ENCODE measurements at places on chromosomes 2 and 18.

- DNase-seq, result no peak
- no peaks in the 10 kb centered on the region for H3K4me1 ChIP-seq
- H3K4me3 ChIP-seq, result no peak overlapping the region
- no peak overlapping the region for H3K27ac ChIP-seq
- H3K36me3 ChIP-seq, result no peaks in the 10 kb centered on the region
These were observed 1696.1 kb upstream of the LRRTM1 start for GRCh38 chr2:82000606-82001005.

- no peaks in the 10 kb centered on the region for H3K36me3 ChIP-seq
- no peak overlapping the region for H3K27ac ChIP-seq
- peaks cover 24% of the 10 kb centered on the region for H3K4me1 ChIP-seq
- DNase-seq, result no peak
- H3K4me3 ChIP-seq, result no peak overlapping the region
- no peaks in the 10 kb centered on the region for H3K27me3 ChIP-seq
These were observed 256.6 kb downstream of the VAPA start for GRCh38 chr18:10170375-10170774.

DNA sequence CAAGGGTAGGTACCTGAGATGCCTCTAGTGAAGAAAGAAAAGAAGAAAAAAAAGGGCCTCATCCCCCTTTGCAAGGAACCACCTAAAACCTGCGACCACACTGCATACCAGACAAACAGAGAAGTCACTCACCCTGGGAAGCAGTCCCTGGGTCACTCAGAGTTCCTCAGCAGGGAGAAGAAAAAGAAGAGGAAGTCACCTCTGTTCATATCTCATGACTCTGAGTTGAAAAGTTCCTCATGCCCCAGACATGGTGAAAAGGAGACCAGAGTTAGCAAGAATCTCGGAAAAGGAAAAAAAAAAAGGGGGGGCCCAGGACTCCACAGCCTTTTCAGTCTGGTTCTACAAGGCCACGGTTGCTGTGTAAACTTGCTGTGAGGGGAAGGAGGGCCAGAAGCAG is 478.4 kb upstream of the NRXN1 start:
- H3K27me3 ChIP-seq, result peaks cover 5% of the 10 kb centered on the region
- peaks cover 3% of the 10 kb centered on the region for H3K4me1 ChIP-seq
- DNase-seq, result no peak
- no peak overlapping the region for H3K4me3 ChIP-seq

GRCh38 chr18:13239171-13239956 is 20.8 kb downstream of the LDLRAD4 start:
- no peak overlapping the region for H3K27ac ChIP-seq
- H3K36me3 ChIP-seq, result peaks cover 5% of the 10 kb centered on the region
- no peaks in the 10 kb centered on the region for H3K27me3 ChIP-seq
- DNase-seq, result no peak

- H3K36me3 ChIP-seq, result no peaks in the 10 kb centered on the region
- no peak for DNase-seq
- peaks cover 6% of the 10 kb centered on the region for H3K27me3 ChIP-seq
- H3K27ac ChIP-seq, result peak overlapping the region; percentile 11
- no peak overlapping the region for H3K4me3 ChIP-seq
These were observed 421.0 kb downstream of the ZNF521 start for GRCh38 chr18:24930971-24931370.

GRCh38 chr2:235614900-235615712 is 121.3 kb downstream of the AGAP1 start:
- no peak overlapping the region for H3K4me3 ChIP-seq
- H3K27me3 ChIP-seq, result no peaks in the 10 kb centered on the region
- H3K27ac ChIP-seq, result no peak overlapping the region
- peaks cover 2% of the 10 kb centered on the region for H3K36me3 ChIP-seq
- no peak for DNase-seq

DNA sequence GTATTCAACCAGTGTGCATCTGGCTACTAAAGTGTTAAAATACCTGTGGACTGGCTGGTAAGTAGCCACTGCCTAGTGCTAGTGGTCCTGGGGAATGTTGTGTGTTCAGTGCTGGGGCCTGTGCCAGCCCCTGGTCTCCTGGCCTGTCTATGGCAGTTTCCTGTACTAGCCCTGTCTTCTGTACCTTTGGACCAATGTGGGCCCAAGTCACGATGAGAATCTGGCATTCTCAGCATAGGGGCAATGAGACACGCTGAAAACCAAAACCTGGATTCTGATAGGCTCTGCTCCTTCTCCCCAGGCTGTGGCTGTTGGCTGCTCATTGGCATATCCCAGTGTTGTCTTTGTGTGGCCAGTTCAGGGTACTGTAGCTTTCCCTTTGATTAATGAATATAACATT is 170.4 kb downstream of the PTPRM start:
- no peak for DNase-seq
- peaks cover 3% of the 10 kb centered on the region for H3K36me3 ChIP-seq
- peaks cover 45% of the 10 kb centered on the region for H3K4me1 ChIP-seq

GRCh38 chr2:71531522-71532047 is 78.2 kb downstream of the DYSF start:
- H3K36me3 ChIP-seq, result no peaks in the 10 kb centered on the region
- DNase-seq, result no peak
- no peak overlapping the region for H3K27ac ChIP-seq

DNA sequence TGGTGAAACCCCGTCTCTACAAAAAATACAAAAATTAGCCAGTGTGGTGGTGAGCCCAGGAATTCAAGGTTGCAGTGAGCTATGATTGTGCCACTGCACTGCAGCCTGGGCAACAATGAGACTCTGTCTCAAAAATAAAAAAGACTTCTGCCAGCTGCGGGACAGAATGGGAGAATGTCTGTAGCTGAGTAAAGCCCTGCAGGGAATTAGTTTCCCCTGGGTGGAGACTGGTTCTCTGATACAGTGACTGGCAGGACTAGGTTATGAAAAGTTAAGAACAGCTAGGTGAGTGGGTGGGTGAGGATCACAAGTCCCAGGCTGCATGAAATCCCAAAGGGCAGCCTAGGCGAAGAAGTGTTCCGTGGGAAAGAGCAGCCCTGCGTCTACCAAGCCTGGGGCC is 13.8 kb upstream of the CATIP start:
- no peaks in the 10 kb centered on the region for H3K27me3 ChIP-seq
- no peak for DNase-seq
- H3K4me3 ChIP-seq, result no peak overlapping the region
- H3K4me1 ChIP-seq, result peaks cover 21% of the 10 kb centered on the region
- H3K36me3 ChIP-seq, result peaks cover 24% of the 10 kb centered on the region

GRCh38 chr2:42170619-42171395 is 1.7 kb downstream of the EML4 start:
- peaks cover under 1% of the 10 kb centered on the region for H3K36me3 ChIP-seq
- no peak overlapping the region for H3K4me3 ChIP-seq
- no peak for DNase-seq
- H3K27ac ChIP-seq, result no peak overlapping the region
- H3K4me1 ChIP-seq, result peaks cover 20% of the 10 kb centered on the region
